ENCODE measurements at places on chromosomes 5 and 9.

DNA sequence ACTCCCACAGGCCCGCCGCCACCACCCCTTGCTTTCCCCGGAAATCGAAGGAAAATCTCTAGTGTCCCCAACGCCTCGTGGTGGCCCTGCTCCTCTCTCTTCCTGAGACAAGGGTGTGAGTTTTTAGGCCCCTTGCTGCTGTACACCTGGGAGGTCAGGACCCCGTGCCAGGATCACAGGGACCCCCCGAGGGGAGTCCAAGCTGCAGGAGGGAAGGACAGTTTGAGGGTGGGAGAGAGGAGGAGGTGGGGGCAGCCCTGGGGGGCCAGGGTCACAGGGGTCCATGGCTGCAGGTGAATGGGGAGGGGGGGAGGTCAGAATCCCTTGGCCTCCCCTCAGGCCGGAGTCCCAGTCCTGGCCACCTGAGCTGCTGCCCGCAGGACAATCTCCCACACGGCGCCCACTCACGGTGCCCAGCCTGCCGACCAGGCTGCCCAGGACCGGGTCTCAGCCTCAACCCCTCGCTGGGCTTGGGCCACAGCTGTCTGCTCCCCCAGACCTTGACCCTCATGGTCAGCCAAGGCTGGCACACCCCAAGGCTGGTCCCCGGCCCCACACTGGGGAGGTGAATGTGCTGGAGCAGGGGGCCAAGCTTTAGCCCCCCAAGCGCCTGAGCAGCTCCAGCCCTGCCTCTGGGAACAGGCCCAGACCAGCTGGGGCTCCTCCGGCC, 19.9 kb downstream of the TPPP start:
- DNase-seq: no peak

DNA sequence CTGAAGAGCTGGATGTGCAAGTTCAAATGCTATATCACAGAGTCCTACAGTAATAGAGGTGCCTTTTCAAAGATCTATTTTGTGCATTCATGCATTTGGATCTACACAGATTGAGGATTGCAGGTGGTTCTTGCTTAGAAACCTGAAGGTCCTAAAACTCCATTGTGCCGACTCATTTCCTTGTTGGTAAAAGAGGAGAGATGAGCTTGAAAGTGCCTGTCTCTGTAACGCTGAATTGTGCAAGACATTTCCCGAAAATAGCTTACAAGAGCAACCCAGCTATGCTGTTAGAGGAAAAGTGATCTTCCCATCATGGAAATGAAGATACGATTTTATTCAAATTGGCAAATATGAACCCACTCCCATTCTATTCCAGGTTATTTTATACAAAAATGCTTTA, 110.7 kb upstream of the CXCL14 start:
- DNase-seq: no peak

- no peak for DNase-seq
These were observed 1676.0 kb upstream of the NUDT12 start for GRCh38 chr5:105238561-105238960.

DNA sequence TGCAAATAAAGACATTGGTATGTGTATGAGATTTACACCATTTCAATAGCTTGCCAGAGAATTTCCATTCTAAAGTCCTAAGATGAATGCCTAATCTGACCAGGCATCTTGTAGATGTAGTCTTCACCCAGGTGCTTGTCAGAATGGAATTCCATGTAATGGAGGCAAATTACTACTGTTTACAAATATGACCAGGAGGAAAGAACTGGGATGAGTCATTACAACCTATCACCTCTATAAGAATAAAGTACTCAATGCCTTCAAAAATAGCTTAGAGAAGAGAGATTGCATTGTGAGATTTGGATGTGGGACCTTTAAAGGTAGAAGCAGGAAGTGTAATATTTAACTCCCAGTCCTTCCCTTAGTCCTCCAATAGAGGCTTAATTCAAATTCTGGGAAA, 507.0 kb upstream of the PTGER4 start:
- no peak for DNase-seq

DNA sequence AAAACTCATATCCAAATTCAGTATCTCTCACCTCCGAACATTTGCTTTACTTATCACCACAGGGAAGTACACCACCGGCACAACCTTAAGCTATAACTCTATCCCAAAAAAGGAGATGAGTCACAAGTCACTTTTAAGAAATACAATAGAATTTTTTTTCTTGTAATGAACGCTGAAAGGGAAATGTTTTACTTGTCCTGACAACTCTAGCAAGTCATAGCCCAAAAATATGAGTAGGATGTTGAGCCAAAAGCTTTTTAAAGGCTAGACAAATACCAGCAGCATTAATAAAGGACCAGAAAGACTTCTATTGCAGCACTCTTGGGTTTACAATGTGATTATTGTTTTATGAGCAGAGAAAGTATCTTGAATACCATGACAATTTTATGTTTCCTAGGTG, 147.3 kb upstream of the FST start:
- no peak for DNase-seq

Data from T47D (cell line).